ENCODE measurements at places on chromosomes 3 and 15.

DNA sequence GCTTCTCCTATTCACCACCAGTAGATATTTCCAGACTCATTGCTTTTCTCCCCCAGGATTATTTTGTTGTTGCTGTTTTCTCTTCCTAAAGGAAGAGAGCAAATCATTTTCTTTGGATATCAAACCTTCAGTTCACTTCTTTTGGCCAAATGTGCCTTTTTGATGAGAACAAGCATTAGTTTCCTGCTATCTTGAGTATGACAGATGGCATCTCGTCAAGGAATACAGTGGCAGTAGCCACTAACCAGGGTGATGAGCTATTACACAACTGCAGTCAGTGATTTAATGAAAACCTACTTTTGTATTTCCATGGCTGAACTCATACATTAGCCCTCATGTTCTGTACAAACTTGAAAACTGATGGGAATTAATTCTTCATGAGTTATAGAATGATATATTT is 354.6 kb downstream of the CADM2 start:
- DNase-seq, result no peak

DNA sequence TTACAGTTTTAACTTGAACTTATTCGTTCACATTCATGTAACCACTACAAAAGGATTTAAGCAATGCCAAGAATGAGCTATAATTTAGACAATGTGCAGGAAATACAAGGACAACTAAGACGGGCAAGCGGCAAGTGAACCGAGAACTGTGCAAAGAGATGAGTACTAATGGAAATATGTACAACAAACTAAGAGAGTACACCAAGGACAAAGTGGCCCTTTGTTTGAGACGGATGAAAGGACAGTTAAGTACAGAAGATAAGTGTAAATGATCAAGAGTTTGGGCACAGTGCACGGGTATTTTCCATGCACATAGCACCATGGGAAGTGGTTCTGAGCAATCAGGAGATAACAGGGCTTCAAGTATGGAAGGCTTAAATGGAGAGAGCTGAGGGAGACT is 281.7 kb downstream of the ROBO2 start:
- DNase-seq, result no peak

- DNase-seq, result peak; percentile 3
These were observed 29.4 kb upstream of the ACAD9 start for GRCh38 chr3:128849911-128850455.

DNA sequence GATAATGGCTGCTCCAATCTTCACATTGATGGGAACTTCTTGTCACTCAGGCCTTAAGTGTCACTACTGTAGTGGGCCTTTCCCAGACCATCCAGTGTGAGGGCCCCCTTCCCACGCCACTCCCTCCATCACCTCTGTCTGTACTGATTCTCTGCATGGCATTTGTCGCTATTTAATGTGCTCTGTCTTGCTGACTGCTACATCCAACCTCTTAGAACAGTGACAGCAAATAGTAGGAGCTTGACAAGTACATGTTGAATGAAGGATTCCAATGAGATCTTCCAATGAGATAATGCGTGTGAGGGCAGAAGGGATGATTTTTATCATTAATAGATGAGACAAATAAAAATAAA is 5.6 kb upstream of the CCR9 start:
- DNase-seq, result no peak

GRCh38 chr3:197317250-197317963 is 19.0 kb upstream of the DLG1 start:
- peak; percentile 65 for DNase-seq

DNA sequence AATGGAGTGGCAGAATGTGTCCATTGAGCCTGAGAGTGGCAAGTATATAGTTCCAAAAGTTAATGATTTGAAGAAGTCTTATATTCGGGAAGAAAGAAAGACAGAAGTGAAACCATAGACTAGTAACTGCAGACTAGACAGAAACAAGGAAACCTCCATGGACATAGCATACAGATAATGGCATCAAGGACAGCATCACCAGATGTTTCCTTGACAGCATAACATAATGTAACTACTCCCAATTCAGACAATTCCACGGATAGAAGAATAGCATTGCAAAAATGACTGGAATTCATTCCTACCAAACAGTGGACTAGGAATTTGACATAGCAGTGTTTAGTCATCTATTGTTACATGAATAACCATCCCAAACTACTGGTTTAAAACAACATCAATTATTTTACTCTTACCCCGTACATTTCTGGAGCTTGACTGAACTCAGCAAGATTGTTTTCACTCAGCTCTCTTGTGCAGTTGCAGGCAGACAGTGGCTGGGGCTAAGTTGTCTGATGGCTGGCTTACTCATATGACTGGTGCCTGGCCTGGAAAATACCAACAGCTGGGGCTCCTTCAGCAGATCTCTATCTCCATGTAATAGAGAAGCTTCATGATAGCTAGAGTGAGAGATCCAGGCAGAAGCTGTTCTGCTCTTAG is 109.7 kb upstream of the GADL1 start:
- peak; percentile 80 for DNase-seq

GRCh38 chr3:116238846-116239565 is 206.3 kb downstream of the LSAMP start:
- DNase-seq, result no peak

DNA sequence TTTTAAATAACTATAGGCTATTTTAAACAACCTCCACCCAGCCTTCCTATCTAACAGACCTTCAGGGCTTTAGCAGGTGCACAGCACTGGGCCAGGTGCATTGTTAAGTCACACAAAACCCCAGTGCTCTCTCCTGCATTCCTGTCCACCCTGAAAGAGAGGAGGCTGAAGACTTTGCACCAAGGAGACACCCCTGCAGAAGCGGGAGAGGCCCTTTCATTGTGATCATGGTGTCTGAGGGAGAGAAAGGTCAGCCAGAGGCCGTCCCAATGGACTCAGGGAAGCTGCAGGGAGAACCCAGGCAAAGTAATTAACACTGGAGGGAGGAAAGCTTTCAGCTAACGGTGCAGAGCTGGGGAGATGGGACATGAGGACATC is 5.2 kb downstream of the LRIG1 start:
- no peak for DNase-seq

GRCh38 chr15:36358094-36358493 is 221.3 kb upstream of the CDIN1 start:
- DNase-seq, result peak; percentile 85

DNA sequence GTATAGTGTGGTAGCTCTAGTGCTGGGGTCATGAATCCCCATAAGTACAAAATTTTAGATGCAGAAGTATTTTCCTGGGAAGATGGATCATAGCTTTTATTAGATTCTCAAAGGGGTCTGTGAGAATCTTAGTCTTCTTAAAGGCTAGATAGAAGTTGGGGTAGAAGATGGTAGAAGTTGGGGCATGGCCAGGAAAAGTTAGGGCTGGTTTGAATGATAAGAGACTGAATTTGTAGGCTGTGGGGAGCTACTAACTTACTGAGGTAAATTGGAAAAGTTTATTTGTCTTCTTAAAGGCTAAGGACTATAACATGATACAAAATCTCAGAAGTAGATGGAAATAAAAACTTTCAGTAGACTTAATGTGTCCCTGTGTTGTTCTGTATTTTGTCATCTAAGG is 1.6 kb upstream of the UBE2Q2 start:
- DNase-seq, result no peak

DNA sequence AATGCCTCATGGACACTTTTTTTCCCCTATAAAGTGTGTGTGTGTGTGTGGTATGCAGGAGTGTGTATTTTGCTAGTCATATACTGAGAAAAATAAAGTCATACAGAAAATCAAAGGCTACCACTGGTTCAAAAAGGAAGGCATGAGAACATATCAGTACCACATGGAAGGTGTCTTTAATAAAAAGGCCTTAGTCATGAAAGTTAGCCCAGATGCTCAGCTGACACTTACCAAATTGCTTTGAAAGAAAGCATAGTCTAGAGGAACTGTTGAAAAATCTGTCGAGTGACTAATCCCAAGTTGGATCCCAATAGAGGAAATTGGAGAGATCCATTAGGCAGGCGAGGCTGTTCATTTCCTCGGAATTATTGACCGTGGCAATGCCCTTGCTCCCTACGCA is 432.9 kb upstream of the CFAP20DC start:
- peak; percentile 12 for DNase-seq

All from HCEC 1CT (cell line).